Central memory CD8-positive, alpha-beta T cell (primary cell): ENCODE measurements at places on chromosomes 2 and 18.

- H3K27me3 ChIP-seq, result no peaks in the 10 kb centered on the region
- H3K4me1 ChIP-seq, result no peaks in the 10 kb centered on the region
- no peaks in the 10 kb centered on the region for H3K36me3 ChIP-seq
- no peak overlapping the region for H3K27ac ChIP-seq
- no peak overlapping the region for H3K4me3 ChIP-seq
- no peak for DNase-seq
Measured at GRCh38 chr2:78175645-78176044, 653.5 kb upstream of the LRRTM4 start.

GRCh38 chr2:46009772-46010171 lies 287.4 kb upstream of the EPAS1 start:
- H3K4me1 ChIP-seq, result no peaks in the 10 kb centered on the region
- no peaks in the 10 kb centered on the region for H3K27me3 ChIP-seq
- H3K27ac ChIP-seq, result no peak overlapping the region
- no peak overlapping the region for H3K4me3 ChIP-seq
- no peak for DNase-seq
- H3K36me3 ChIP-seq, result peaks cover 3% of the 10 kb centered on the region

DNA sequence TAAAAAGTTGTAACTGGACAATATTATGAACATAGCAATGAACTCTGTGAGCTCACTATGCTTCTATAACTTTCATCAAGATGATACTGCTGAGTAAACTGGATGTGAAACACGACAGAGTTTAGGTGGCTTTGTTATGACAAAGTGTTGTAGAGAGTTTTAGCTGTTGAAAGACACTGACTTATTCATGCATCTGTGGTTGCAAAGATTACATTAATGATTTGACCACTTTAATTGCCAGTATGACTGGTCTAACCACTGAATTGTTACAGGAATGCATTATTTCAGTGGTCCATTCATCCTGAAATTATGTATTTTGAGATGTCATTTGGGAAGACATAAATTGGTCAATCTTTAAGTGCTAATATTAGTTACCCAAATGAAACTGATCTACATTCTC lies 117.9 kb downstream of the SPHKAP start:
- no peak overlapping the region for H3K27ac ChIP-seq
- no peak overlapping the region for H3K4me3 ChIP-seq
- H3K36me3 ChIP-seq, result no peaks in the 10 kb centered on the region
- H3K4me1 ChIP-seq, result no peaks in the 10 kb centered on the region

DNA sequence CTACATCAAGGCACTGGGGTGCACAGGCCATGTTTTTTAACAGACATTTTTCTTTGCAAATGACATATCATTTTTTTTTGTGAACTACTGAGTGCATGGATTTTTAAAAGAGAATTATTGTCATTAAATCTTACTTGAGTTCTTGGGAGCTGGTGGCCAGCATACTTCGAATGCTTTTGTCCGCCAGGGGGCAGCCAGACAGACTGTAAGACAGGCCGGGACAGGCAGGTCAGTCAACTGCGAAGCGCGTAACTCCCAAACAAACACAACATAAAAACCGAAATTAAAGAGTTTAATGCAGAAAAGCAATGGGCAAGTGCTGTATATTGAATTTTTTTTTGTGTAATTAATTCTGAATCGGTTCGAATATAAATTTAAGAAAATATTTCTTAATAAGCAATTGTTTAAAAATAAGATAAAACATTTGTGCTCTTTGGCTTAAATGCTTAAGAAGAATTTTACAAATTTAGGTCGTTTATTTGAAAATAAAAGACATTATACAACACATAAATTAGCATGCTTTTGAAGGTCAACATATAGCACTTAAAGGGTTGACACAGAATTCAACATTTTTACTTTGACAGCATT lies 142.2 kb upstream of the PXDN start:
- DNase-seq, result no peak
- no peaks in the 10 kb centered on the region for H3K36me3 ChIP-seq
- H3K4me1 ChIP-seq, result no peaks in the 10 kb centered on the region
- no peak overlapping the region for H3K27ac ChIP-seq
- peaks cover 9% of the 10 kb centered on the region for H3K27me3 ChIP-seq

DNA sequence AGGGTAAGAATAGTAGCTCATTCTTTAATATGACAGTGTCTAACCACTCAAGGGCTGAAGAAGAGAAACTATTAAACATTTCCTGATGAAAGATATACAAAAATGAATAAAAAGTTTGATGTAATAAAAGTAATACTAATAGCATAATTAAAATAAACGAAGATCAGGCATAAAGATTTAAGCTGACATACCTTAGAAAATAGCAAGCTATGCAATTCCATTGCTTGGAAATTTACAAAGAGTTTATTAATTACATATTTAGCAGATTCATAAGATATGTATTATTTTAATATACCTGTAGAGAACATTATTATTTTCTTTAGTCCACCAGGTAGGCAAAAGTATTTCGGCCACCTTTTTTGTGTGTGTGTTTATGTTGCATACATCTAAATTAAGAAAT lies 229.4 kb downstream of the GCA start:
- H3K27ac ChIP-seq, result no peak overlapping the region
- H3K27me3 ChIP-seq, result no peaks in the 10 kb centered on the region
- no peaks in the 10 kb centered on the region for H3K36me3 ChIP-seq
- DNase-seq, result no peak

GRCh38 chr2:144254342-144255235 lies 265.3 kb downstream of the ZEB2 start:
- no peak overlapping the region for H3K4me3 ChIP-seq
- H3K36me3 ChIP-seq, result peaks cover 8% of the 10 kb centered on the region
- H3K27me3 ChIP-seq, result no peaks in the 10 kb centered on the region

DNA sequence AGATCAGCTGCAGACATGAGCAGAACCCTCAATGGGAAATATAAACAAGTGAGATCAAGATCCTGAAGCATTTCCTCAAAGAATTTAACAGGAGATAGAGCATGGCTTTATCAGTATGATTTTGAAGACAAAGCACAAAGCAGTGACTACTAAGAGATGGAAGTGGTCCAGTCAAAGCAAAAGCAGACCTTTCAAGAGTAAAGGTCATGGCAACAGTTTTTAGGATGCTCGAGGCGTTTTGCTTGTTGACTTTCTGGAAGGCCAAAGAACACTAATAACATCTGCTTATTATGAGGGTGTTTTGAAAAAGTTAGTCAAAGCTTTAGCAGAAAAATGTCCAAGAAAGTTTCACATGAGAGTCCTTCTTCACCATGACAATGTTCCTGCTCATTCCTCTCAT lies 128.5 kb downstream of the KCNE4 start:
- no peaks in the 10 kb centered on the region for H3K27me3 ChIP-seq
- no peak for DNase-seq
- no peaks in the 10 kb centered on the region for H3K4me1 ChIP-seq
- H3K36me3 ChIP-seq, result peaks cover under 1% of the 10 kb centered on the region
- no peak overlapping the region for H3K27ac ChIP-seq

DNA sequence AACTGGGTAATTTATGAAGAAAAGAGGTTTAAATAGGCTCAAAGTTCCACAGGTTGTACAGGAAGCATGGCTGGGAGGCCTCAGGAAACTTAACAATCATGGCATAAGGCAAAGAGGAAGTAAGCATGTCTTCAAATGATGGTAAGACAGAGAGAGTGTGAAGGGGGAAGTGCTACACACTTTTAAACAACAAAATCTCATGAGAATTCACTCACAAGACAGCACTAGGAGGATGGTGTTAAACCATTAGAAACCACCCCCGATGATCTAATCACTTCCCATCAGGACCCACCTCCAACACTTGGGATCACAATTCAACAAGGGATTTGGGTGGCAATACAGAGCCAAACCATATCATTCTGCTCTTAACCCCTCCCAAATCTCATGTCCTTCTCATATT lies 34.9 kb downstream of the CFAP210 start:
- no peak for DNase-seq
- H3K4me3 ChIP-seq, result no peak overlapping the region
- no peaks in the 10 kb centered on the region for H3K4me1 ChIP-seq
- H3K27ac ChIP-seq, result no peak overlapping the region
- peaks cover 10% of the 10 kb centered on the region for H3K27me3 ChIP-seq

GRCh38 chr18:71976744-71977143 lies 567.4 kb downstream of the CBLN2 start:
- no peak for DNase-seq
- no peaks in the 10 kb centered on the region for H3K27me3 ChIP-seq
- H3K27ac ChIP-seq, result no peak overlapping the region
- H3K4me3 ChIP-seq, result no peak overlapping the region

DNA sequence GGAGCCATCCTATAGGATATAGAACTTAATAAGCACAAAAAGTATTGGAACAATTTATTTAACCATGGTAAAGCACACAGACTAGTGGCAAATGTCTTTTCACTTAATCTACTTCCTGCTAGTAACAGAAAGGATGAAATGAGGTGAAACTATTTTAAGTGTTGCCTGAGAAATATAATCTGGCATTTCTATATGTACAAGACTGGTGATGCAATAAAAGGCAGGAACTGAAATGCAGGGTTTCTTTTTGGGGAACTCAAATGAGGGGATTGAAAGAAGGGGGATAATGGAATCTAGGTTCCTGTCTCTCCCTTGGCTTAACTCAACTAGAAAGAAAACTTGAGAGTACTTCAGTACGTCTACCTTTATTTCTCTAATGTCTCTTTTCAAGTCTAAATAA lies 122.3 kb downstream of the MEMO1 start:
- H3K4me3 ChIP-seq, result no peak overlapping the region
- no peak for DNase-seq
- no peak overlapping the region for H3K27ac ChIP-seq
- H3K27me3 ChIP-seq, result no peaks in the 10 kb centered on the region

DNA sequence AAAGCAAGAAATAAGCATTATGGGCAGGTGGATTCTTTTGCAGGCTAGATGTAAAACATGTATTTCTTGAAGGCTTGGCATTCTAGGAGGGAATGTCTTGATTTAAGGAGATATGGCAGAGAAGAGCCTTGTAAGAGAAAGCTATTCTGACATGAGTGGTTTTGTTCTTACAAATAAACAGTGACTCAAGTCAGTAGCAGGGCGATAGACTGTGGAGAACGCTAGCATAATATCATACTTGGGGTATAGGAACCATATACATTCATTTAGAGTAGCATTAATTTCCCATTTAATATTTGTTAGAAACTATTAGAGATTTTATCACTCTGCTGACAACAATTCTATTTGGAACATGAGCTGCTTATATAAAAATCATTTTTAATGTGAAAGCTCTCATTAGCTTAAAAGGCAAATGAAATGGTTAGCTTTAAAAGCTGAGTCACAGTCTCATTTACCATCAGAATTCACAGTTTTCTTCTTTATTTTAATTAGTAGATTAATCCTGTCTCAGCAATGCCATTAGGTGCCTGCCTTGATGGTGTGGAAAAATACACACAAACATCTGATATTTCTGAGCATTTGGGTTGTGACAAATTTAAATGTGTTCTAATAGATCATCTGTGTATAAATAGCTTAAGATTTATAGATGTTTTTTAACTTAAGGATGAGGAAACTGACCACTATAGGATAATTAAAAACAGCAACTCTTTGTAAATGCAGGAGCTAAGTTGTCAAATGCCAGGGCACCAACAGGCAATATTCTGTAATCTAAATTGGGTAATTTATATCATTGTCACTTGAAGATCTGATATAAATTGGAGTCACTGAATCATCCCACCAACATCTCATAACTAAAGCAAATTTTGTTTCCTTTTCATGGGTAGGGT lies 276.7 kb downstream of the PLCL1 start:
- H3K4me1 ChIP-seq, result no peaks in the 10 kb centered on the region
- no peak overlapping the region for H3K27ac ChIP-seq
- no peaks in the 10 kb centered on the region for H3K27me3 ChIP-seq
- no peak for DNase-seq
- no peak overlapping the region for H3K4me3 ChIP-seq

DNA sequence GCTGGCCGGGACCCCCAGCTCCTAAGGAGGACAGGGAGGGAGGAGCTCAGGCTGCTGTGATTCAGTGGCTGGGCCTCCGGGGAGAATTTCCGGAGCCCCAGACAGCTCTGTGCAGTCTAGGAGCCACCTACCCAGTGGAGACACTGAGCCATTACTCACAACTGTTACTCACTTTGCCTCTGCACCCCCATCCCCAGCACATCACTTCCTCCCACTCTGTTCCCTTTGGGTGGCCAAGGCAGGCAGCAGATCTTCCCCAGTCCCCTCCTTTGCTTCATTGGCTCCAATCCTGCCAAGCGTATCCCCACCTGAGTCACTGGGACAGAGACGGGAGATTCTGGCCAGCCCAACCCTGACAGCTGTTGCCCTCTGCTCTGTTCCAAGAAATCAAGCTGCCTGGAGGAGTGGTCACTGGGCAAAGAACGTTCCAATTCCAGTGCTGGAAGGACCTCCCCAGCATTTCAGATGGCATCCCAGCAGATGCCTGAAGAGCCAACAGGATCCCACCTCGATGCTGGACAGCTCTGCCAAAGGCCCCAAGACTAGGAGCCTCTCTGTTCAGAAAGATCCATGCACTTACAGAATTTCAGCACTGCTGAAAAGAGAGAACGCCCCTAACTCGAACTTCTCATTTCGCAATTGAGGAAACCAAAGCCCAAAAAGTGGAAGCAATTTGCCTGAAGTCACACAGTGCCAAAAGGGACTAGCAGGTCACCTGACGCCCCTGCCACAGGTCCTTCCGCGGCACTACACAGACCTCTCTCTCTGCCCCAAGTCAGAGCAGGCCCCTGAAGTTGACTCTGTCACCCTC lies 68.3 kb downstream of the TNS1 start:
- H3K4me1 ChIP-seq, result no peaks in the 10 kb centered on the region
- no peak overlapping the region for H3K27ac ChIP-seq

DNA sequence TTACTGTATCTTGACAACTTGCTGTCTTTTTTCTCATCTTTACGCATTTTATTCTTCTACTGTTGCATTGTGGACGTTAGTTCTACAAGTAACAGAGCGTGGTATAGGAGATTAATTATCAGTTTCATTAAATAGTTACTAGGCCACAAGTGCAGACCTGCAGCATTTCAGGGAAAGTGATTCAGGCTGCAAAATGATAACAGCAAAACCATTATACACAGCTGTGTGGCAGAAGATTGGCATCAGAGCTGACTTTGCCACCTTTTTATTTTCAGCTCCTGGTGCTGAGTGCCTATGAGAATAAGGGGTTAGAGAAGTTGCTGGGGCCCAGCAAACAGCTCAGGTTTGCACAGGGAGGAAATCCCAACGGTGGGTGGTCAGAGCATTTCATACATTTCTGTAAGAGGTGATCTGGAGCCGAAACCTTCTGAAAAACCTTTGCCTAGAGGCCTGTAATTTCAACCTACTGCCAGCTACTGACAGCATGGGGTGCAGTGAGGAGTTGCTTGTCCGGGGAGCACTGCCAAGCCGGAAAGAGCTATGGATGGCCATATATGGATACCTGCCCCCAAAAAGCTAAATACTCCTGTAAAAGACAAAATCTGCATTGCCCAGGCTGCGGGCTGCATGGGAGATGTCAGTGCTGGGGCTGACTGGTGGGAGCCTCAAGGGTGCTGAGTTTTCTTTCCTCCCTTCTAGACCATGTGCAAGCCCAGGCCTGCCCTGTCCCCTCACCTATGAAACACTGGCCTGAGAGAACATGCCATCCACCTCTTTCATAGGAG lies 2.7 kb upstream of the CCBE1 start:
- DNase-seq, result no peak
- no peak overlapping the region for H3K4me3 ChIP-seq
- peaks cover 1% of the 10 kb centered on the region for H3K36me3 ChIP-seq
- H3K27ac ChIP-seq, result no peak overlapping the region

- no peak overlapping the region for H3K27ac ChIP-seq
- no peaks in the 10 kb centered on the region for H3K27me3 ChIP-seq
- no peak for DNase-seq
Measured at GRCh38 chr18:35460736-35461161, 37.0 kb downstream of the INO80C start.

- H3K4me1 ChIP-seq, result no peaks in the 10 kb centered on the region
- no peaks in the 10 kb centered on the region for H3K27me3 ChIP-seq
- H3K4me3 ChIP-seq, result no peak overlapping the region
Measured at GRCh38 chr2:60433018-60433596, 120.3 kb downstream of the BCL11A start.

- H3K27ac ChIP-seq, result no peak overlapping the region
- no peaks in the 10 kb centered on the region for H3K4me1 ChIP-seq
- no peak overlapping the region for H3K4me3 ChIP-seq
- no peaks in the 10 kb centered on the region for H3K36me3 ChIP-seq
Measured at GRCh38 chr2:137838255-137839092, 125.8 kb upstream of the HNMT start.
